ENCODE measurements at places on chromosomes 7 and 10.
A peak's percentile ranks its signal among the peaks of the same experiment; 100 is the strongest.

DNA sequence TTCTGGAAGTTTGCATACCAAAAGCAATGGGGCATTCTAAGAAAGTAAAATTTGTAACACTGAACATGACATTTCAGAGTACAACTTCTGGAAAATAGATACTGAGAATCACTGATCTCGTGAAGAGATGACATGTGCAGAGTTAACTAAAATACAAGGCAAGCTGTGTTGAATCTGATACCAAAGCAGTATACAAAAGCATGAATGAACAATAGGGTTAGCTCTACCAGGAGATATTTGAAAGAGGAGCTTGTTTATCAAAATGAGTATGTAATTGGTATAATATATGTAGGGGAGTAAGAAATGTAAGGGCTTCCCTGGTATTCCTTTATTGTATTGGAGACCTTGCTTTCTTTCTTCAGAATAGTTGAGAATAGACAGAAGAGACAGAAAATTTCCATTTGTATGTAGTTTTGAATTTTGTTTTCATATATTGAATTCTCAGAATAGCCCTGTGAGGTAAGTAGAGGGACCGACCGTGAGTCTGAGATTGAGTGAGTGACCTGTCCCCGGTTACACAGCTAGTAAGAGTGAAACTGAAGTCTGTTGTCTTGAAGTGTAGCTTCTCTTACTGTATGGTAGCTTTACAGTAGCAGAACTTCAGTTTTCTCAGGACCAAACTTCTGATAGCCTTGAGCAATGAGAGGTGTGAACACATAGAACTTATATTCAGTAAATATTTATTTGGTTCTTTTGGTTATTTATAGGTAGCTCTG lies 5.0 kb downstream of the HBP1 start:
- no peak for DNase-seq

GRCh38 chr7:4000139-4000538 lies 682.0 kb upstream of the FOXK1 start:
- DNase-seq = no peak

DNA sequence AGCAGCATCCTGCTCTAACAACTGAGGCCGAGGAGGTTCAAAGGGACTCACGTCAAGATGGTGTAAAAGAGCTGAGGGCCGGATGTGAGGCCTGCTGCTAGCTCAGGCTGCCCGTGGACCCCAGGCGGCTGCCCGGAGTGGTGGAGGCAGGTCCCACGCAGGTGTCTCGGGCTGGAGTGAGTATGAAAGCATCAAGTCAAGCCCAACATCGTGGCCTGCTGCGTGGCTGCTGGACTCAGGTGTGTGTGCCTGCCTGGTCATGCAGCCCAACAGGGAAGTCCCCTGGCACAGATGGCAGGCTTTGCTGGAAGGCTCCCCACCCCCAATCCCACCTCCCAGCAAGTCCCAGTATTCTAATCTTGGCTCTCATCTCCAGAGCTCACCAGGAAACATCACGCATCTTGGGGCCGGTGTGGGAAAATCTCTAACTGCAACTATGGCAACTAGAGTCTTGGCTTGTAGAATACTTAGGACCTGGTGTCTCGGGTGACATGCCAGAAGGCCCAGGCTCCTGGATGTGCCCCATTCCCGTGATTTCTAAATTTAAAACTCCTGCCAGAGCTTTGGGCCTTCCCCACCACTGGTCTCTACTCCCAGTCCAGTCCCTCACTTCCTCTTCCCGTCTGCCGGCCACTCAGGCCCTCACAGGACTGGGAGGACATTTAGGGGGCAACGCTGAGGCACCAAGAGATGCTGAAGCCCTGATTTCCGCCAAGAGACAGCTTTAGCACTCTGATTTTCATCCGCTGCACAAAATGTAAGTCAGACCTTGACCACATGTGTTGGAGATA lies 85.9 kb downstream of the PRKAG2 start:
- no peak for DNase-seq

- DNase-seq = no peak
Observed at GRCh38 chr7:141144921-141145629, 71.2 kb downstream of the TMEM178B start.

GRCh38 chr7:152850420-152850819 lies 90.9 kb downstream of the ACTR3B start:
- no peak for DNase-seq

GRCh38 chr7:111594602-111595001 lies 32.3 kb upstream of the IMMP2L start:
- no peak for DNase-seq

- DNase-seq = no peak
Observed at GRCh38 chr7:36128448-36129047, 24.5 kb upstream of the EEPD1 start.

DNA sequence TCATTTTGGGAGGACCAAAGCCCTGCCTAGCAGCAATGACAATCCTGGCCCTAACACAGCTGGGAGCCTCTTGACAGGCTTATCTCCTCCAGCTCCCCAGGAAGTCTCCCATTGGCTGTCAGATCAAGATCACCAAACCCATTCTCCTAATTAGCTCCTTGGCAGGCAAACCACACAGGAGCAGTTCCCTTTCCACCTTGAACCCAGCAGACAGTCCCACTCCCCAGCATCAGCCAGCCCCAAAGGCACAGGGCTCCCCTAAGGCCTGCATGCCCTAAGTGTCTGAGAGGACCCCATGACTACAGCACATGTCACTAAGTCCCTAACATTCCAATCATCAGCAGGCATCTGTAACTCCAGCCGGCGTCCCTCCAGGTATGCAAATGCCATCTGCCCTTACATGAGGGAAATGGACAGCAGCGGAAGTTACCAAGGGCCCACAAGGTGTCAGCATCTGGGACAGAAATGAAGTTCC lies 348.5 kb downstream of the KCNMA1 start:
- DNase-seq = no peak

GRCh38 chr7:48224042-48224441 lies 52.8 kb downstream of the ABCA13 start:
- DNase-seq = no peak

DNA sequence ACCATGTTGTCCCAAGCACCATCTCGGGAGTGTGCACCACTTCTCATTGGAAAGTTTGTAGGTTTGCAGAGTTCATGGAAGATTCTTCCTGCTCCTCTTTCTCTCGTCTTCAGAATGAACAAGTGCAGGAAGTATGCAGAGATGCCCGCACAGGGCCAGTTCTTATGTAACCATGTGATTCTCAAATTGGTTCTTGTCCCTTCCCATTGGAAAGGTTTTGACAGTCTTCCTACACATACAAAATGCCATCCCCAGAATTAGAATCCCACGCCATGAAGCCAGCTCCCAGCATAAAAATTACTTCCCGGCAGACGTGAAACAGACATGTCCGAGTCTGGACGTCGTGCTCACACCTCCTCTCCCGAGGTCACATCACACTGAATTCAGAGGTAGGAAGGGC lies 251.6 kb downstream of the ELMO1 start:
- no peak for DNase-seq

DNA sequence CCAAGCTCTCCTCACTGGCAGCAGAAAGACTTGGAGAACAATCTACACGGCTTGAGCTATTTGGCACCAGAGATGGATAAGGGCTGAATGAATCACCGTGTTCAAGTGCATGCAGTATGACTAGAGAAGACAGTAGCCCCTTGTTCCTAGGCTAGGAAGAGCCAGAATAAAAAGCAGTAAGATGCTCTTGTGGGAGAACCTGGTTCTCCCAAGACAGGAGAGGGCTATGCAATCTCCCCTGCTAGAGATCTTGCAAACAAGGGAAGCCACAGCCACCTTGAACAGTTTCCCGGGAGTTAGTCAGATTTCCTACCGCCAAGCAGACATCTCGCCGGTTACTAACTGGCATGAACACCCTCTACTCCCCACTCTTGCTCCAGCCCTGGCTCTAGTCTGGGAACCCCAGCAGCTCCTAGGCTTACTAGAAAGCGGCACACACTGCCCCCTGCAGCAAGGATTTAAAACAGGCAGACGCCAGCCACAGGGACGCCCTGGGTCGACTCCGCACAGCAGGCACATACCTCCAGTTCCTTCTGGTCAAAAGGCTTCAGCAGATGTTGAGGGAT lies 107.3 kb downstream of the SMURF1 start:
- peak; percentile 16 for DNase-seq

GRCh38 chr10:69568472-69569395 lies 4.5 kb downstream of the NEUROG3 start:
- no peak for DNase-seq

DNA sequence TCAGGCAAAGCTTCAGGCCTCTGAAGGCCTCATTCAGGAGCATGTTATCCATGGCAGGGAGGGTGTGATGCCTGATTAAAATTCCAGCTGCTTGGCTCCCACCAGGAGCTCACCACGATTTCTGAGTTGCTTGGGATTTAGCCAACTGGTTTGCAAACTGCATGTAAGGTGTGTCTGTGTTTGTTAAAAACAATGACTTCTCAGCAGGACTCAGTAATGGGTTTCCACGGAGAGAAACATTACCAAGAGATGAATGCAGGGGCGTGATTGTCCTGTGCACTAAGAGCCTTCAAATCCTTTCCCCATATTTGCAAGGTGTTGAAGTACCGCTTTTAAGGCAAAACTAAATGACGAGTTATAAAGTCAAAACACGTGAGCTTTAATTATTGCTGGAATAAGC lies 88.8 kb upstream of the BTBD16 start:
- DNase-seq = no peak

DNA sequence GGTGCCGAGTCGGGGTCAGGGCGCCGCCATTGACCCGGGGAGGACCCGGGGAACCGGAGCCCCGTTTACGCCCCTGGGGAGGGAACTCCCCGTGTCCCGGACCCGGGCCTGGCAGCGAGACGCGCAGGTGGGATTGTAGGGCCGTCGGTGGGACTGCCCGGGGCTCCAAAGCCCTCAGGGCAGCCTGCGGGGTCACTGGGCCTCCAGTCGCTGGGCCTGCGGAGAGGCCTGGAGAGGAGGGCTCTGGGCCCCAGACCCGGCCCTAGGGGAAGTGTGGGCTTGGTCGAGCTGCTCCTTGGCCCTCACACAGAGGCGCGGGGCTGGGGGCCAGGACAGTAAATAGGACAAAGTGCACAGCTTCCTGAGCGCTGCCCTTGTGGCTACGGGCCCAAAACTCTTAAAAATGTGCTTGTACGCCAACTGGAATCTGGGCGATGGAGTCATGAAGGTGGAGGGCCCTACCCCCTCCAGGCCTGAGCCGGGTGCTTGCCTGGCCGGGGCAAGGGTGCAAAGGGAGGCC lies 657 bp downstream of the ECHDC3 start:
- DNase-seq = no peak

DNA sequence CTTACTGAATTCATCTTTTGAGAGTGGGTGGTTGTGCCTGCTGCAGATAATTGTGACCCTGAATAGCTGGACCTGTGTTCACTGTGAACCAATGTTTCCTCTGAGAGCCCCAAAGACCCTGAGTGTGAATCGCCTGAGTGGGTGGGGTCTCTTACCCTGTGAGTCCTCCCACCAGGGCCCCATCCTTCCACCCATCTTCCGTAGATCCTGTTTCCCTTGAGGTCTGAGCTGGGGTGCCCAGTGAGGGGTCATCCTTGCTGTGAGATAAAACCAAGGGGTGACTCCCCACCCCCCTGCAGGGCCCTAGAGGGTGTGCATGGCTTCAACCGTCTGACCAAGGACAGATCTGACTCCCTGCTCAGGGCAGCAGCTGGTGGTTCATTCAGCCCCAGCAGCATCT lies 78.0 kb upstream of the ZNF479 start:
- DNase-seq = no peak

- DNase-seq = no peak
Observed at GRCh38 chr7:17552373-17552772, 253.9 kb downstream of the AHR start.

- no peak for DNase-seq
Observed at GRCh38 chr7:29797112-29797944, 9.0 kb upstream of the WIPF3 start.

- DNase-seq = no peak
Observed at GRCh38 chr10:127207081-127207480, 10.7 kb upstream of the INSYN2A start.

DNA sequence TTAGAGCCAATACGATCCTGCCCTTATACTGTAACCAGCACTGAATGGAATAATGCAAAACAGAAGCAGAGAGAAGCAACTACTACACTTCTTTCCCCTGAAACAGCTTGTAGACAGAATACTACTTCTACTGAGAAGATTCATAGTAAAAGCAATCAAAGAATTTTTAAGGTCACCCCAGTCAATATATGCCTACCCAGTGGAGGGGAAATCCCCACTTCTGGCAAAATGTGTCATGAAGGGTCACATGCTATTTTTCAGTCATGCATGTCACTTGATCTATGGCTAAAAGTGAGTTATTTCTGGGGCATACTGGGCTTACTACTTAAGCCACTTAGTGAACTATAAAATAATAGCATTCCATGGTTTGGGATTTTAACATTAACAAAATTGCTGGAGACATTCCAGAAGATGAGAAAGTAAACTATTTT lies 25.6 kb downstream of the IRF5 start:
- DNase-seq = no peak

- no peak for DNase-seq
Observed at GRCh38 chr7:108057951-108058481, 55.1 kb upstream of the LAMB1 start.

GRCh38 chr10:131683281-131683861 lies 217.4 kb upstream of the PPP2R2D start:
- DNase-seq = no peak

All from NCI-H526 treated with DMSO at 0.1 percent for 48 hours (cell line).